Fibroblast of skin of right biceps (primary cell): ENCODE measurements at places on chromosomes 7 and 10.

GRCh38 chr7:27073076-27073475, 22.7 kb downstream of the HOXA1 start:
- DNase-seq = no peak

DNA sequence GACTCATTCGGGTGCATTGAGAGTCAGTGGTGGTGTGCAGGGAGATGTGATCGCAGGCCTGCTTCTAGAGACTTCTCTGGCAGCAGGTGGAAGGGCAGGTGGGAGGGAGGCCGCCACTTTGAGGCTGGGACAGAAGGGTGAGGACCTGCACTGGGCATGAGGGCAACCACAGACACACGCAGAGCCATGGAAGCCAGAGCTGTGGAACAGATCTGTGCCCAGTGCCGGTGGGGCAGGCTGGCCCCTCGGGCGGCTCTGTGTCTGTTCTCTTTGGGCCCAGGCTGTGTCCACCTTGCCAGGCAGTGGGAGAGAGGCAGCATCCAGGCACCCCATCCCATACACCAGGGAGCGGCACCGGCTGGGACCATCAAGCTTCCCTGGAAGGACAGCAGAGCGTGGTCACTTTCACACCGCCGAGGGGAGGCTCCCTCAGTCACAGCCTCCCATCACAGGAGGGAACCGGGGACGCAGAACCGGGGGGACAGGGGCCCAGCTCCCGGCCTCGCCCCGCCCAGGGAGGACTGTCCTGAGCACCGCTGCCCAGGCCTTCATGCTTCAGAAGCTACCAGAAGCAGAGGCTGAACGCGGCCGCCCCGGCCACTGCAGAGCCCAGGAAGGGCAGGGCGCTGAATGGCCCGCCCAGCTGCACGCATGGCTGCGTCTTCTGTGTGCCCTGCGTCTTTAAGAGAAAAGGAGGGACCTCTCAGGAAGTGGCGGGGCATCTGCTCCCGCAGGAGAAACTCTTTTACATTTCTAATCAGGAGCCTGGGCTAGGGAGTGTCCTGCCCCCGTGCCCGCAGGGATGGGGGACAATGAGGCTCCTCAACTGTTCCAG, 32.1 kb downstream of the EN2 start:
- DNase-seq = no peak

- DNase-seq = peak; percentile 65
These were observed 148.1 kb downstream of the SLC16A9 start for GRCh38 chr10:59561477-59562121.

DNA sequence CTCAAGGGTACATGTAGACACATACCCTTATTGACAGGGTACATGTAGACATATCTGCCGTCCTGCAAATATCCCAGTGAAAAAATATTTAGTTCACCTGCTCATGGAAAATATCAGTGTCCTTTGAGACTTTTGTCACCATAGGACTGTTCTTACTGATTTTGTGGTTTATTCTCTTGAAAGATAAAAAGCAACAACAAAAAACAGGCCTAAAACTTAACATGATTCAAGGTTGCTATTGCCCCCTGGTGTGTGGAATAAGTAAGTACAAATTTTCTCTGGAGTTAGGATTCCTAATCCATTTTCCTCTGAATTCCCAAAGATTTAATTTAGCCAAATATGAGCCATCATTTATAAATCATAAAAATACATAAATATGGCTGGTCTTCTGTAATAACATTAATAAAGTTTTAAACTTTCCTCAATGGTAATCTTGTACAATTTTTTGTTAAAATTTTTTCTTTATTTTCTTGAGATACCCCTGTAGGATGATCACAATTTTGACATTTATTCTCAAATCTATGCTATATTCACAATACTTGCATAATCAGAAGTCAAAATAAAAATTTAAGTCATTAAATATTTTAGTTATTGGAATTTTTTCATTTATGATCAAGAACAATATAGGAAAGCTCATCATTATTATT, 741.4 kb upstream of the POT1 start:
- DNase-seq = peak; percentile 4

DNA sequence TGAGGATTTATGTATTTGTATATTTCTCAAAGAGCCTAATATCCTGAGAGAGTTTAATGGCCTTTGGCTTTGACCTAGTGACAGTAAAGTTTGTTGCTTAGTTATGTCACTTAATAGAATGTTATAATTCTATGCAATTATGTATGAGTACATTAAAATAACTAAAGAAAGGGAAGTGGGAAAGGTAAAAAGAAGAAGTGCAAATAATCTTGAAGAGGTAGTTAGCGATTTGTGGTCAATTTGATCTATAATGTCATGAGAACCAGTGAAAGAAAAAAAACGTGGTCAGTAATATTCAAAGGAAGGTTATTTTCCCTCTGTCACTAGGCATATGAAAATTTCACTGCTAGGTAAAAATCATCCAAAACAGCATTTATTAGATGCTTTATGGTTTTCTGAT, 143.4 kb upstream of the LSM8 start:
- DNase-seq = no peak

DNA sequence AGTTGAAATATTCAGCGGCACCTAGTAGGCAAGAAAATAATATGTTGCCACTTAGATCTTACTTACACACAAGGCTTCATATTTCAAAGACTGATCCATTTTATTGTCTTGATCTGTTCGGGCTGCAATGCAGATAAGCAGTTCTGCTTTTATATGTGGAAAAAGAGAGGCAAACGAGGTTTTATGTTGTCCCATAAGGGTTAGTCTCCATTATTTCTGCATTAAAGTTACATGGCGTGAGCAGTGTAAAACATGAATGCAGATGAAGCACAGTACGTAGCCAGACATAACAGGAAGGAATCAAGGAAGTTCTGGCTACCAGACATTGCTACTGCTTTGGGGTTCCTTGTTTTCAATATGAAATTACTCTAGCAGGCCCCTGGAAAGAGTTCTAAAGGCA, 224.8 kb downstream of the BBS9 start:
- DNase-seq = no peak

- peak; percentile 43 for DNase-seq
These were observed 113.4 kb downstream of the PTPN20 start for GRCh38 chr10:47024399-47025252.

DNA sequence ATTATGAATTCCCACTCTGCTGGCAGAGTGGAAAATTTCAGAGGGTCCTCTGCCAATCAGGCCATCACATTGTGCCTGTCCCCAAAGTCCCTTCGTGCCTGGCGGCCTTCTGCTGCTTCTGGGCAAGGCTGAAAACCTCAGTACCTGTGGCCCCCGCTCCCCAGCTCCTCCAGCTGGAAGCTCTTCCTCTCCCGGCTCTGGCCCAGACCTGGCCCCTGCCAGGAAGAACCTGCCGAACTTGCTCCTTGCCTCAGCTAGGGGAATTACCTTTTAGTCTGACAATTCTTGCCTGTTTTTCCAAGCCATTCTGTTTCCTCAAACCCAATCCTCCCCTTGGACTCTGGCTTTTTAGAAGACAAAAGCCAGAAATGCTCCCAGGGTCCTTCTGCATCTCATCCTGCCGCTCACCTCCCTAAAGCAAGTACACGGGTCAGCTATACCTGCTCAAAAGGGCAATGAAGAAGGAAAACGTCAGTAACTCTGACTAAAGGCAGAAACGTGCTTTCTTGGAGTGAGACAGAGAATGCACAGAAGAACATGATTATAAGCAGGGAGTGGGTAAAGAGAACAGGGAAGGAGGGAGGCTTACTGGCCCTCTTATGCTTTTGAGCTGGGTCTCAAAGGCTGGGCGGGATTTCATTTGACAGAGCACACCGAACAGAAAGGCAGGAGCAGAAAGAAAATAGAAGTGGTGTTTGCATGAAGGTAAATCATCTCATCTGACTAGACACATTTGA, 28.1 kb upstream of the TRIL start:
- no peak for DNase-seq

DNA sequence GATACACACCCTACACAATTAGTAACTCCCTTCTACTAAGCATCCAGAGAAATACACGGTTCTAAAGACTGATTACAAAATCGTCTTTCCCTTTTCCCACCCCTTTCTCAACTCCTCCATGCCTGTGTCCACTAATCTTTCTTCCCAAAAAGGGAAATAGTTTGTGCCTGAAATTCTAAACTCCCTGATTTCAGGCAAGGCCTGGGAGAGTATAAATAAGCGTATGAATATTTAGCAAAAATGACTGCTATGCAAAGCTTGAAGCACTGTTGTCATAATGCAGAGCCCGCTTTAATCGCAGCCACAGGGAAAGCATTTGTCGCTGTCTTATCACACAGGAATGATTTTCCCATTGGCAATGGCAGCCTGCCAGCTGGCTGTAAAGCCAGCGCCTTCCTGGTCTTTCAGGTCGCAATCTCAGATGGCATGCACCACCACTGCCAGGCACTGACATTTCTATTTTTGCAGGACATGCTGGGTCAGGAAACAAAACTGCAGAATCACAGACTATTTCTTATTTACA, 142.9 kb upstream of the PCGF5 start:
- DNase-seq = peak; percentile 63

DNA sequence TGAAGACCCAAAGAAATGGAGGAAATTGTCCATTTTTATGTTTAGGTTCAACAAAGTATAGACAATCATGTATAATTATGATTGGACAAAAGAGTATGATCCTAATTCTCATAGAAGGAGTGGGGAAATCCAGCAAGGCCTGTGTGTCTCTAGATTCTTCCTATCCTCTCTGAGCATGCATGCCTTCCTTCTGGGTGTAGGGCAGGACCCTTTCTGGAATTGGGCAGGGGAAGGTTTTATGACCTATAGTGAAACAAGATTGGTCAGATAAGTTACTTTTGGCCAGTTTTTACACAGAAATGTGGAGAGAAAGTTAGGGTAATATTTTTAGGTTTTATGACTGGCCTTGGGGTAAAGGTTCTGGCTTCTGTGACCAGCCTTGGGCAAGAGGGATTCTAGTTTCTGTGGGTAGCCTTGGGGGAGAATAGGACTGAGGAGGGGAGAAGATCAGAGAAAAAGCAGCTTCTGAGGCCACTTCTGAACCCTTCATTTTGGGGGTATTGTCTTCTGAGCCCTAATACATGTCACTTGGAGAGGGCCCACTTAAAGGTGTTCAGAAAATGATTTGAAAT, 289.4 kb downstream of the EXOC4 start:
- DNase-seq = no peak

DNA sequence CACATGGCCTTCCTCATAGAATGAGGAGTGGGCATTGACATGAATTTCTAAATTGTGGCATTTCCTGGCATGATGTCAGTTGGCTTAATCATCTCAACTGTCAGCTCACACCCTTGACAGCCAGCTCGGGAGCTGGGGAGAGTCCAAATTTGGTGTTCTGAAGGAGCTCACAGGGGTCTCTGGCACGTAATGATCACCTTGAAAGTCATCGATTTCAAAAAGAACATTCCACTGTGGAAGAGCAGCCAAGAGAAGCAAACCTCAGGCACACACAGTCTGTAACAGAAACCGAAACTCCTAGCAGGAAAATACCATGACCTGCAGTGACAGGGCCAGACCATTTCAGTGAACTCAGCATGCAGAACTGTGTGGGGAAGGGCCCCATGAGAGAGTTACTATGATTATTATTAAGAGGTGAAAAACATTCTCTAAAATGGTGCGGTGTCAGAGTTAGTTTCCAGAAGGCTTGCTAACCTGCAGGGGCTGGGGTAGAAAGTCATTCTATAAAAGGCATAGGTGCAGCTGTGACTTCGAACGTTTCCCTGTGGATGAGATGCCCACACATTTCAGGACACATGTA, 26.4 kb upstream of the KLF6 start:
- DNase-seq = peak; percentile 79

GRCh38 chr7:12552876-12553275, 17.6 kb upstream of the SCIN start:
- no peak for DNase-seq

DNA sequence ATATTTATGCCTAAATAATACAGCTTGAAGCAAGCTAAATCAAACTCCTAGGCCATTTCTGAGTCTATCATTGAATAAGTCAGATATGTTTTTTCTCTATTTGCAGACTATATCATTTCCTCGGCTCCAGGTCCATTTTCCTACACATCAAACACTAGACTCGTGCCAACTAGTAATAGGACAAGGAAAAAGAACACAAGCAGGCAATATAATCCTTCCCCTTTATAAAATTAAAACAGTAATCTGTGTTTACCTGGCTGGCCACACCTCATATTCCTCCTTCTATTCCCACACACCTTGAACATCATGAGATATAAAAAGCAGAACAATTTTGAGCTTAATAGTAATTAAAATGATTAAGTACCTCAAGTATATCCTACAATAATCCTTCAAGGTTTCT, 325.7 kb downstream of the TFEC start:
- DNase-seq = no peak
